Foreskin melanocyte (primary cell): ENCODE measurements at places on chromosomes 11 and 22.

- no peak for DNase-seq
Observed at GRCh38 chr11:18397921-18398320, 3.6 kb downstream of the LDHA start.

- no peak for DNase-seq
Observed at GRCh38 chr11:39745401-39745800, 1714.1 kb downstream of the LRRC4C start.

- no peak for DNase-seq
Observed at GRCh38 chr11:69105461-69106030, 50.2 kb upstream of the SMIM38 start.

DNA sequence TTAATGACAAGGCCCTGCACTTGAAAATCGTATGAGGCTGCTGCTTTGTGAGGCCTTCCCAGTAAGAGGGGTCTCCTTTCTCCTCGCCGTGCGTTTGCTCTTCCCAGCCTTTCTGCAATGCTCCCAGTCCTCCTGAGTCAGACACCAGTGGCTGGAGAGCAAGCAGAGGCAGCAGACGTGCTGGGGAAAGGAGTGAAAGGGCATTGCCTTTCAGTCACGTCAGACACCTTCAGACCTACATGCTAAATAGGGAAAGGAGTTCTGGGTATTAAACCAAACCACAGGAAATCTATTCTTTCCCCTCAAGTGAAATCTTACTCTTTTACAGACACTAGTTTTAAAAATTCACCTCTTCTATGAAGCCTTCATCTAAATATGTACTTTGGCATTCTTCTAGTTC lies 274.8 kb downstream of the NTM start:
- no peak for DNase-seq

DNA sequence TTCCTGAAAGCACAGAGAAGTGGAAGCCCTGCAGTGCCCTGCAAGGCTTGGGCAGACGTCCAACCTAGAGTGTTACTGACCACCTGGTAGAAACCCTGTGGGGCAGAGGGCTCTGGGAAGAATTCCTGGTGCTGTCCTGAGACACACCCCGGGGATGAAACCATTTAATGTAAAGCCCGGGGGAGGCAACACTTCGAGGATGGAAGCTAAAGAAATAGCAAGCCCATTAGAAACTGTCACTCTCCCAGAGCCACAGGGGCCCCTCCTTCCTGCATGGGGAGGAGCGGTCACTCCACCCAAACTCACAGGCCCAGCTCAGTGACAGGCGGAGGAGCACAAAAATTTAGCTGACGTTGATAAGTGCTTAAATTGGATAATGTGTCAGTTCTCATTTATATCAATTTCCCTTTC lies 57.6 kb downstream of the NRXN2 start:
- no peak for DNase-seq

- DNase-seq: peak; percentile 73
Observed at GRCh38 chr22:32796865-32797573, 4.5 kb upstream of the TIMP3 start.

DNA sequence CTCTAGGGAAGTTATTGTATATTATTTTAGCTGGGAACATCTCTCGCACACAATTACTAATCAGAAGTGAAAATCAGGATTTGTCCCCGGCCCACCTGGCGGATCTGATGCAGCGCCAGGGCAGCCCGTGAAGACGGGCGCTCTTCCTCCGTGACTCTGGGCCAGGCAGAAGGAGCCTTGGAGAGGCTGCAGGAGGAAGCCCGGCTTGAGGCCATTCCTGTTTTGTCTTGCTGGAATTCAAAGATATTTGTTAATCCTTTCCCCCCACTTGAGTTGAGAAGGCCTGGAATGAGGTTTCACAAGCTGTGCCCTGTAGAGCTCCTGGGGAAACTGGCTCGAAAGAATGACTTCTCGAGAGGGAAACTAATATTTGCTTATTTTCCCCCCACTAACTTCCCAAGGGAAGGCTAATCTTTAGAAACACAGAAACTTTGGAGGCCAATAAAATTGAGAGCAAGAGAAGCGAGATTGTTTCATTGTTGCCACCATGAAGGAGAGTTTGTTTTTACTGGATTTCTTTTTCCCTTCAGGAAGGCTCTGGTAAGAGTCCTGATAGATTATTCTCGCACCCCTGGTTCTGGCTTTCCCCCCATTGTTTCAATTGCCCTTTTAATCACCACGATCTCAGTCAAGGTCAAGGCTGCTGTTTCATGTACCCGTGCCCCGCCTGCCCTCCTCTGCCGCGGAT lies 92.8 kb upstream of the SEPTIN5 start:
- no peak for DNase-seq

DNA sequence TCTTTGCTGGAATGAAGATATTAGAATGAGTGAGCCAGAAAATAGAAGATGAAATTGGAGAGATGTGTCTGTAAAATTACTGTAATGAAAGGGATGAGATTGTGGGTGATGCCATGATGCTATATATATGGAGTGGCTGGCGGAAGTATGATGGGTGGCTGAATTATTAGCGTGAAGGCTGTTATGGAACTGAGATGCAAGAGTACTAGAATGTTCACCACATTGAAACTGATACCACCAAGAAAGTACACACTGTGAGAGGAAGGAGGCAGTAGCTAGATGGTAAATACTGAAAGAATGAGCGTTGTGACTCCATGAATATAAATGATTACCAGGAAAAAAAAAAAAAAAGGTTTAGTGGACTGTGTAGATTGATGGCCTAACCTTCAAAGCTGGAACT lies 411.9 kb downstream of the CNTN5 start:
- no peak for DNase-seq

DNA sequence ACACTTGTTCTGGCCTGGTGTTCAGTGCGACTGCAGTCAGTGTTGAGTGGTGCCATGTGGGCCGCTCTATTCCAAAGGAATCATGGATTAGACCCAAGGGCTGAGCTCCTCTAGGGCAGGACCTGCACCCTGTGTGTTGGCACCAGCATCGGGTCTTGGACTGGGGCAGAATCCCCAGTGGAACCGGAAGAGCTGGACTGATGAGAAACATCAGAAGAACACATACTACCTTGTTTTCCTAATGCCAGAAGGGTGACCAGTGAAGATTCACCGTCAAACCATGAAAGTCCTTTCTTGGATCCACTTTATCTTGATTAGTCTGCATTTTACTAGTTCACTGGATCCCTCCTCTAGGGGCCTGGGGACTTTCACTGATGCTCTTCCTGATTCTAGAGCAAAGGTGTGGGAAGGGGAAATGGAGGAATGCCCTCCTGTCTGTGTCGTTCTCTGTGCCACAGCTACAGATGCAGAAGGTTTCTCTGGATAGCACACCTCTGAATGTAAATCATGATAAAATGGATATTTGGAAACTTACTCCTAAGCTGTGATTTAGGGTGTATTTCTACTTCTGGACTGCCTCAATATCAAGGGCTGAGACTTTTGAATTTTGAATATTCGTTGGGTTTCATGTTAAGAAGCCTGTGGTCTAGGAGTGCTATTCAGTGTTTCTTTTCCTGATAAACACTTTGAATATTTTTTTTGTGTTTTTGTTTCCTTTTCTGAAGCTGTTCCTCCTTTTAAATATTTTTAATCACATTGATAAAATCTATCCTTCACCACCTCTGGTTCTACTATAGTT lies 11.0 kb upstream of the GLB1L3 start:
- no peak for DNase-seq

DNA sequence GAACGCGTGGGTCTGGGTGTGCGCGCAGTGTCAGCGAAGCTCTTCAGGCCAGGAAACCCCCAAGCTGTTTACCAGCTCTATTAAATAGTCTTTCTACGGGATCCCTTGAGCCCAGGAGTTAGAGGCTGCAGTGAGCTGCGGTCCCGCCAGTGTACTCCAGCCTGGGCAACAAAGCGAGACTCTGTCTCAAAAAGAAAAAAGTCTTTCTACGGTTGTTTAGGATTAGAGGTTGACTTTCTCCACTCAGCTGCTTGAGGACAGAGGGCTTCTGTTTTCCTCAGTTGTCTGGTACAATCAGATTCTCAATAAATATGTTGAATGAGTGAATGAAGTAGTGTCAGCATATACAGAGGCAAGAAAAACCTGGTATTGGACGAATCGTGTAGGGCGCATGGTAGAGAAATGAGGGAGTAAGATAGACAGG lies 619 bp downstream of the SART1 start:
- DNase-seq: peak; percentile 79

- no peak for DNase-seq
Observed at GRCh38 chr11:35180317-35181233, 41.6 kb downstream of the CD44 start.

DNA sequence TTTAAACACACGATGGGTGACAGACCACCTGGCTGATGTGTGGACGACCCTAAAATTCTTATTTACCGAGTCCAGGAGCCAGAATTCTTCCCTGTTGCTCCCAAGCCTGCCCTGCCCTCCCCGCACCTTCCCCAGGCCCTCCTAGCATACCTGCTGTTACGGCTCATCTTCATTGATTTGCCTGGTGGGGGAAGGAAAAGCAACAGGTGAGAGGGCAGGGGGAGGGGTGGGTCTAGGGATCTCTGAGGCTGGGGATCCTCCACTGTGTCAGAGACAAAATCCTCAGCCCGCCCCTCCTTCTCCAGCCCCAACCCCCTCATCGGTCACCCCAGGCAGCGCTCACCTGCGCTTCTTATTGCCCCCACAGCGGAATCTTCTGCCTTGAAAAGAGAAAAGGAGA lies 4.0 kb downstream of the FXYD2 start:
- no peak for DNase-seq

DNA sequence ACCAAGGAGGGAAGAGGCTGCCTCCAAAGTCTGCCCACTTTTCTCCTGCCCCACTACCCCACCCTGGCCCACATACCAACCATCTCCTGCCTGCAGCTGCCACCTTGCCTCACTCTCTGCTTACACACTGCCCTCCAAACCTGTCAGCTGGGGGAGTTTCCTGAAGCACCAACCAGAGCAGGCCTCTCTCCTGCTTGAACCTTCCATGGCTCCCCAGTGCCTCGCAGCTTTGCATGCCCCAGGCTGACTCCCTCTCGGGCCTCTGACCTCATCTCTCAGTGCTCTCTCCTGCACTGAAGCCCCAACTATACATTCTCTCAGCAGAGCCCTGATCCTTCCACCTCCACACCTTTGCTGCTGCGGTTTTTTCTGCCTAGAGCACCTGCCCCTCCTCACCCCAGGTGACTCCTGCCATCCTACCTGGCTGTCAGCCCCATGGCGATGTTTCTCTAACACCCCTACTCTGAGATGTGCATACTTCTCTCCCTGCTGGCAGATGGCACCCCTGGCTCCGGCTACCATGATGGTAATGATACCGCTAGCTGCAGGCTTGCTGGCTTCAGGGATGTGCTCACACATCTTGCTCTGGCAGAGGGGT lies 43.5 kb downstream of the MN1 start:
- no peak for DNase-seq

DNA sequence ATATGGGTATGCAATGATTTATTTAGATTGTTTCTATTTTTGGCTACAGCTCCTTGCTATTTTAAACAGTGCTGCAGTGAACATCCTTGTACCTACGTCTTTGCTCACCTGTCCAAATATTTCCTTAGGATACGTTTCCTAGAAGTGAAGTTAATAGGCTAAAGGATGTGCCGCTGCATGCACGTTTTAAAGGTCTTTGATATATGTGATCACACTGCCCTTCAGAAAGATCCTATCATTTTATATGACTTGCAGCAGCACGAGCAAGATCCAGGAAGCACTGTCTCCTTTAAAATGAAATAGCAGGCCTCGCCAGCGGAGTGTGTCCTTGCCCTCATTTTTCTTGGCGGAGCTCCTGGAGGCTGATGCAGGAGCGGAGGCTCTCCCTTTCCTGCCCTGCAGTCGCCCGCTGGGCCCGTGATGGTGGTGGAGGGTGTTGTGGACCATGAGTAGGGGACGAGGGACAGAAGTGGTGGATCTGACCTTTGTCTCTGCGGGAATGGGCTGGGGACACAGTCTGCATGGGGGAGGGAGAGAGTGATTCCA lies 19.4 kb downstream of the RPS6KA4 start:
- DNase-seq: no peak

DNA sequence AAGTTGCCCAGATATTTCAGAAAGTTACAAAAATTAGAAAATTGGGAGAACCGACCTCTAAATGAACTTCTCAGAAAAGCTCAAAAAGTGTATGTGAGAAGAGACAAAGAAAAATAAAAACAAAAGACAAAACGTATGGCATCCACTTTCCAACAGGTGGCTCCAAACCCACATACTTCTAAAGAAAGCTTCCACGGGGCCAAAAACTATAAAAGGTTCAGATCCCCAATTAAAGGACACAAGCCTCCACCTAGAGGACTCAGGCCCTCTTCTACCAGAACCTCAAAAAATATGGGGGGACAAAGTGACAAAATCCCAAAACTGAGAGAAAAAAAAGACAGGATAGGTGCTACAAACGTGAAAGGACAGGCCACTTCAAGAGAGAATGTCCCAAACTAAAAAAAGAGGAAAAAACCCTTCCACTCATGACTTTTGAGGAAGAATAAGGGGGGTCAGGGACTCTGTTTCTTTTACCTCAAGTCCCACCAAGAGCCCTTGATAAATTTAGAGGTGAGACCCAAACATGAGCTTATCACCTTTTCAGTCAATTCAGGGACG lies 8.8 kb downstream of the SCGB2A1 start:
- no peak for DNase-seq

DNA sequence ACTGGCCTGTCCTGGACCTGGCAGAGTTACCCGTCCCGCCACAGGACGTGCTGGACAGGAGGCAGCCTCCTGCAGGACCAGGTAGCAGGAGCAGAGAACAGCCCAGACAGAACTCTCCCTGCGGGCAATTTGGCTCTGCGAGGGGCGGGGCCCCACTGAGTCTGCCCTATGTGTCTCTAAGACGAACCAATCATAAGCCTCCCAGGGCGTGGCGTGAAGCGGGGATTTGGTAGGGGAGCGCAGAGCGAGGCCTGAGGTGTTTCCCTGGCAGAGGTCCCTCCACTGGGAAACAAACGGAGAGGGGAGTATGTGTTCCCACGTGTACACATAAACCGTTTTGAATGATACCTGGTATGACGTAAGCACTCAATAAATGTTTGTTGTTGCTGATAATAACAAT lies 7.4 kb downstream of the CD82 start:
- DNase-seq: no peak

DNA sequence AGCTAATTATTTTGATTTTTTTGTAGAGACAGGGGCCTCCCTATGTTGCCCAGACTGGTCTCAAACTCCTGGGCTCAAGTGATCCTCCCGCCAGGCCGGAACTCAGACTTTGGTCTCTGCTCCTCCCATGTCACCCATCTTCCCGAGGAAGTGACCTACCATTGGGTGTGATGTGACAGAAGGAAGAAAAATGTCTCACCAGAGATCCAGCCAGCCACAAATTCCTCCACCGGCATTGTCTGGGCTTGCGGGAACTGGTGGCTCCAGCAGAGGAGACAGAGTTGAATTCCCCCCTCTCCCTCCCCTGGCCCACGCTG lies 772 bp downstream of the SLC25A45 start:
- no peak for DNase-seq

GRCh38 chr11:5600374-5600851 lies 4.0 kb downstream of the TRIM6 start:
- peak; percentile 32 for DNase-seq

DNA sequence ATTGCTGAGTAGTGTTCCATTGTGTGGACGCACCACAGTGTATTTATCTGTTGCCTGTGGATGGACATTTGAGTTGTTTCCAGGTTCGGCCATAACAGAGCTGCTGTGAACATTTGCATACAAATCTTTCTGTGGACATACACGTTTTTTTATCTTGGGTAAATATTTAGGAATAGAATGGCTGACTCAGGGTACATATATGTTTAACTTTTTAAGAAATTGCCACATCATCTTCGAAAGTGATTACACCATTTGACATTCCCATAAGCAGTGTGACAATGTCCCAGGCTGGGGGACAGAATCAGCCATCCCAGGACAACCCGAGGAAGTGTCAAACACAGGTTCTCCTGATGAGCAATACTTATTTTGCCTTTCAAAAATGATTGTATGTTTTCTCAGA lies 87.9 kb downstream of the OSBP2 start:
- no peak for DNase-seq
